Activated CD8-positive, alpha-beta memory T cell treated with anti-CD3 and anti-CD28 coated beads for 1 hour (primary cell): ENCODE measurements at places on chromosomes 3 and 15.

- no peak for DNase-seq
Measured at GRCh38 chr3:40468018-40468417, 8.9 kb upstream of the ZNF619 start.

- no peak for DNase-seq
Measured at GRCh38 chr3:72395776-72396311, 452.4 kb downstream of the SHQ1 start.

- DNase-seq, result no peak
Measured at GRCh38 chr3:170052398-170052797, 14.6 kb downstream of the GPR160 start.

- no peak for DNase-seq
Measured at GRCh38 chr3:23162934-23163333, 40.2 kb upstream of the UBE2E2 start.

DNA sequence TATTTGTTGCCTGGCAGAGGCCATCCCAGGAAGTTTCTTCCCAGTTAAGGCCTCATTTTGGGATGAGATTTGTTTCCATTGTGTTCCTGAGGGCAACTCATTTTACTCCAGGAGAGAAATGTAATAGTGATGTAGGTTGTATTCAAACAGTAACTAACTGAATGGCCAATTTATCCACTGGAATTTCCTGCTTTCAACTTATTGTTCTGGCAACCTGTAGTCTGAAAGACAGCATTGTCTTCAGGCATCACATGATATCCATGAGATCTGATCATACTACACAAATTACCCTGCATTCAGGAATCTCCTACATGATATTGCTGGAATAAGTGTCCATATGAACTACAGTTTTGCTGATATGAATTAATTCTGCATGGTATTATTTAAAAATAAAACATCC, 79.5 kb upstream of the FGF7 start:
- DNase-seq, result no peak

DNA sequence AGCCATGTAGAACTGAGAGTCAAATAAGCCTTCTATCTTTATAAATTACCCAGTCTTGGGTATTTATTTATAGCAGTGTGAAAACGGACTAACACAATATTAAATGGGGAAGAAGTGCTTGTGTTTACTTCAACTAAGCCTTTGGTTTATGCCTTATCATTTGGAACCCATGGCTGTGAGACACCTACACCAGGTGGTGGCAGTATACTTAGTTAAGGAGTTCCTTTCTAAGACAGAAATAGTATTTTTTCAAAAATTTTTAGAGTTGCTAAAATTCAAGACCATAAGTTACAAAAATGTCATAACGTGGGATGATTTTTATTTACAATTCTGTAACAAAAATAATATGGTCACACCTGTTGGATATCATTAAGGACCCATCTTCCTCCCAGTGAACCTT, 354.5 kb upstream of the SOX14 start:
- DNase-seq, result no peak

- no peak for DNase-seq
Measured at GRCh38 chr3:150899141-150899540, 6.1 kb downstream of the MINDY4B start.

- DNase-seq, result no peak
Measured at GRCh38 chr3:59001675-59002074, 48.1 kb downstream of the CFAP20DC start.

DNA sequence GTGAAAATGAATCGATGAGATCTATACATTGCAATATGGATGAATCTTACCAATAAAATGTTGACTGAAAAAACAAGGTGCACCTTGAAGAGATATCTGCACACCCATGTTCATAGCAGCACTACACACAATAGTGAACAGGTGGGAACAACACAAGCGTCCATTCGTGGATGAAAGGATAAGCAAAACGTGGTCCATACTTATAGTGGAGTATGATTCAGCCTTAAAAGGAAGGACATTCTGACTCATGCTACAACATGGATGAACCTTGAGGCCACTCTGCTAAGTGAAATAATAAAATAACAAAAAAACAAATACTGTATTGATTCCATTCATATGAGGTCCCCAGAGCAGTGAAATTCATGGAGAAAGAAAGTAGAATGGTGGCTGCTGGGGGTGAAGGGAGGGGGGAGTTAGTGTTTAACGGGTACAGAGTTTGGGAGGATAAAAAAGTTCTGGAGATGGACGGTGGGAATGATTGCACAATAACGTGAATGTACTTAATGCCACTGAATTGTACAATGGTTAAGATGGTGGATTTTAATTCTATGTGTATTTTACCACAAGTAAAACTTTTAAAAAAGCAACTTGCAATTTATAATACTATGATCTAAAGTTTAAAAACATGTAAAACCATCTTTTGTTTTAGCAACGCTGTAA, 35.6 kb downstream of the IQSEC1 start:
- DNase-seq, result no peak

- DNase-seq, result no peak
Measured at GRCh38 chr3:10189557-10190354, 25.0 kb downstream of the IRAK2 start.

GRCh38 chr3:108438542-108438941, 71.9 kb downstream of the MYH15 start:
- DNase-seq, result no peak

DNA sequence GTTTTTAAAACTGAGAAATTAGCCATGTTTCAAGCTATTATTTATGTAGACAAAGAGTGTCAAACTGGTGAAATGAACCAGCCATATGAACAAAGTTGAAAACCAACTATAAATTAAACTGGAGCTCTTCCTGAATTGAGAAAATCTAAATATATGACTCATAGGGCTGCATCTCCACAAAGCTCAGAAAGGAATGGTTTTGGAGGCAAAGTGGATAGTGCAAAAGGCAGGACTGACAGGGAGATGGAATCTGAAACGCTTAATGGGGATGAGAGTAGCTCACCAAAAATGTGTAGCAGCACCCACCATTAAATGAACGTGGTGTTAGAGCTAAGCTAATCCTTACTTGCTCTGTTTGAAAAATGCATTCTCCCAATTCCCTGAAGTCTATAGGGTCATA, 1066.0 kb downstream of the AGBL1 start:
- DNase-seq, result no peak

GRCh38 chr3:161600173-161600572, 103.6 kb downstream of the OTOL1 start:
- no peak for DNase-seq

- no peak for DNase-seq
Measured at GRCh38 chr3:133851266-133851906, 44.3 kb downstream of the RAB6B start.

DNA sequence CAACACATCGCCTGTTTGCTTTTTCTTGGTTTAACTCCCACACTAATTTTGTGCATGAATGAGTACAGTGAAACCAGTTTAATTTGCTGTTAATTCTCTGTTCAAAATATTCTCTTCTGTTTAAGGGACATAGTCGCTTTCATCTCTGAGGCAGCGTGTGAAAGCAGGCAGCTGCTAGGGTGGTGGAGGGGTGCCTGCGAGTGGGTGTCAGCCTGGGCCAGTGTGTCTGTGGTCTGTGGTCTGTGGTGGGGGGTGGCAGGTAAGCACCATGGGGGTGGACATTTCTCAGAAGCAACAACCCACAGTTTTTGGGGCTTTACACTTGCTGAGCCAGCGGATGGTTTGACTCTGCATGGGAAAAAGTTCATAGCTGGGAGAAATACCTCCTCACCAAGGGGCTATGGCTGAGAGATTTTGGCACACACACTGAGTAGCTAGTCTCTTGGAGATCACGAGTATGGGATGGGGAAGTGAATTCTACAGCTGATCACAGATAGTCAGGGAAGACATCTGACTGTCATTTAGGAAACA, 109.2 kb downstream of the EPHB1 start:
- DNase-seq, result no peak

DNA sequence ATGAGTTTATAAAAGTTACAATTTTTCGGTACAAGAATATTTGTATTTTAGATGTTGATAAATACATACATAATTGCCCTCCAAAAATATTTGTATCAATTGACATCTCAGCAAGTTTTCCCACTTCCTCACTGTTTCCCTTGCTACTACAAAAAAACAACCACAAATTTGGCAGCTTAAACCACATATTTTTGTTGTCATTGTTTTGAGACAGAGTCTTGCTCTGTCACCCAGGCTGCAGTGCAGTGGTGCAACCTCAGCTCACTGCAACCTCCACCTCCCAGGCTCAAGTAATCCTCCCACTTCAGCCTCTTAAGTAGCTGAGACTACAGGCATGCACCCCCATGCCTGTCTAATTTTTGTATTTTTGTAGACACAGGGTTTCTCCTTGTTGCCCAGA, 162.8 kb upstream of the RARB start:
- DNase-seq, result no peak

GRCh38 chr3:14435175-14436014, 33.0 kb downstream of the SLC6A6 start:
- DNase-seq, result no peak

DNA sequence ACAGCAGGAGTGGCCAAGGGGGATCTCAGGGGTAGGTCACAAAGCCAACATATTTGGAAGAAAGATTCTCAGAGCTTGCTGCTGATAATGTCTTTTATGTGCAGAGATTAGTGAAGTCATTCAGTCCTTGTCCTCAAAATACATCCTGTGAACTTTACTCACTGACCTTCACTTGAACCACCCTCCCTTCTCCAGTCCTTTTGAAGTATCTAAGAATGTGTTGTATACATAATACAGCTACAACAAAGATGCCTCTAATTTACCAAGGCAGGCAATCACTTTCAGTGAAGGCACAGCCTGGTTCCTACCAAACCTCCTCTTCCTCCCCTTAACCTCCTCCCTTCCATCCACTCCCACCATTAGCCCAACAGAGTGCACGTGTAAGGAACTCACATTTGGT, 38.3 kb downstream of the ETV5 start:
- no peak for DNase-seq

DNA sequence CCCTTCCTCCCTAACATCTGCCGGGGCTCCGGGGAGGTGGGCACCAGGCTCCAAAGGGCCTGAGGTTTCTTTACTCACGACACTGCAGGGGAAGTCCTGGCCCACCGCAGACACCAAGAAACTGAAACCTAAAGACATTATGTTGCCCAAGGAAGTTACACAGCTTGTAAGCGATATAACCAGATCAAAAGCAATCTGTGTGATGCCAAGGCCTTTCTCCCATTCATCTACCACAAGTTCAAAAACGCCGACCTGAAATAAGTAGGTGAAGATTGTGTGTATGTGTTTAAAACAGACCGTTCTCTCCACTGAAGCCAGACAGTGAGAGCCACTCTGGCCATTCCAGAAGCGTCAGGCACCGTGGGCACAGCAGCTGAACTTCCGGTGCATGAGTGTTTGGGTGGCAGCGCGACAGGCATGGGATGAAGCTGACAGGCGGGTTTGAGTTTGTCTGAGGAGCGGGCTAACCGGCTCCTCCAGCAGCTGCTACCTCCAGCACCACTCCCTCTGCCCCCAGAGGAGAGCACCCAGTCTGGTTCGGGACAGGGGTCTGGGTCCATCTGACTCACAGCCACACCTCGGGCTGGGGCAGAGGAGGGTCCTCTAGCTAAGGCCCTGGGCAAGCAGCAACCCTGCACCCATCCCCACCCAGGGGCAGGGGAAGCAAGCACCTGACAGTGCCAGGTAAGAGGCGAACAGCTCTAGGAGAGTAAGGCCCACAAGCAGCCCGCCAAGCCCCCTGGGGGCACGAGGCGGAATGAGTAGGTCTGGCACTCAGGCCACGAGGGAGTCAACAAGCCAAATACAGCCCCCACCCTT, 1.3 kb downstream of the TNK2 start:
- DNase-seq, result peak; percentile 52

DNA sequence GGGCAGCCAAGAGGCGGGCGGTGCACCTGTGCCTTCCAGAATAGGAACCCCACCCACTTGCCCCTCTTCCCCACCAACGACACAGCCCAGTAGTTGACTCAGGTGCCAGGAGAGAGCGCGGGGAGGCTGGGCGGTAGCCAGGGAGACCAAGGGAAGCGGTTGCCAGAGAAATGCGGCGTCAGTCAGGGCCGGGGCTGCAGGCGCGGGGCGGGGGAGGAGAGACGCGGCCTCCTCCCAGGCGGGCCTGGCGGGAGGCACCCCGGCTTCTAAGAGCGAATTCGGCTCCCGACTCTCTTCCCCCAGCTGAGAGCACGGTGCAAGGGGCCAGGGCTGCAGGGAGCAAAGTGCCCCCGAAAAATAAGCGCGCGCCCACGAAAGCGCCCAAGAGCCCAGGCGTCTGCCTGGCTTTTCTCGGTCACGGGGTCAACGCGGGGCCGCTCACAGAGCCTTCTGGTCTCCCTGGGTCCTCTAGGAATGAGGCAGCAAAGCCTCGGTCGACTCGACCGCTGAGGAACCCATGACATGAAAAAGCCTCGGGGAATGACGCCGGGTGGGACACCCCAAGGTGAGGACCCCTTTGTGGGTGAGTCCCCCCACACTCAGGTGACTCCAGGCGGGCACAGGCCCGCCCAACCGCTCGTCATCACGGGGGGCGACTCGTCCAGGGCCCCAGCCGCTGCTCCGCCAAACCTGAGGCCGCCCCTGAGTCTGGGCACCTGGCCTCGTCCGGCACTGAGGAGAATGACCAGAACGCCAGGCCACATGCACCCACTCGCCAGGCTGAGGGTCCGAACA, 716 bp downstream of the CPEB1 start:
- DNase-seq, result no peak

- no peak for DNase-seq
Measured at GRCh38 chr15:90497376-90497775, 32.3 kb upstream of the CRTC3 start.

DNA sequence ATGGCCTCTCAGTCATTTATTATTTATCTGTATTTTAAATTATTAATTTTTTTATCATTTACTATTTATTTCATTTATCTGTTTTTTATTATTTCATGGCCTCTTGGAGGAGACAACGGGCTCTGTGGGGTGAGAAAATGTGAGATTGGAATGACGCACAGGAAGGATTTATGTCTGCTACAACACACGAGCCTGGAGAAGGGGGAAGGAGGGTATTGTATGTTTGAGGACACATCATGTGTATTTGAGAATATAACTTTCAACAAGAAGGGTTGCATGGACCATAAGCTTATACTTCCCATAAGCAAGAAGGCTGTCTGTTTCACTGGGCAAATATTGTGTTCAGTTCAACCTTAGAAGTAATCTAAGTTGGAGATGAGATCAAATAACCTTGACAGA, 31.7 kb downstream of the LSM3 start:
- DNase-seq, result no peak

- no peak for DNase-seq
Measured at GRCh38 chr3:46716461-46717441, 918 bp downstream of the PRSS50 start.

DNA sequence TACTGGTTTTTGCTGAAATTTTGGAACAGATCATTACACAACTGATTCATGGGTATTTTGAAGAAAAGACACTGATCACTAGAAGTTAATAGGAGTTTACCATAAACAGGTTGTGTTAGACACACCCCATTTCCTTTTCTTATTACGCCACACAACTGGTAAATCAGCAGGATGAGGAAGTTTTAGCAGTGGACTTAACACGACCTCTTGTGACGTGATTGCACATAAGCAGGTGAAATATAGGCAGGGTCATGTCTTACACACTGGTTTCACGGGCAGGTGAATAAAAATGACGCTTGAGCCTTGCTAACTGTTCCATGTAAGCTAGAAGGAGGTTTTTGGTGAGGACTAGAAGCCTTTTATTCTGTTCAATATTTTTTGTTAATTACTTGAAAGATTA, 27.1 kb upstream of the TPRG1 start:
- no peak for DNase-seq

GRCh38 chr3:17805461-17805940, 63.1 kb upstream of the TBC1D5 start:
- no peak for DNase-seq
